Right ventricle myocardium inferior (tissue), 1 donor: ENCODE measurements at places on chromosomes 11 and 22. TPM values are rescaled to one million over a fixed set of nuclear protein-coding genes. Genes with fewer than 3 reads are reported as not detected.

The SYT12 gene
- 0.32 TPM for total RNA-seq

- DNase-seq = no peak
Measured at GRCh38 chr22:44871782-44872181, 119.4 kb downstream of the ARHGAP8 start.

GRCh38 chr11:111319296-111319695 is 20.9 kb downstream of the POU2AF3 start:
- no peak for DNase-seq

DNA sequence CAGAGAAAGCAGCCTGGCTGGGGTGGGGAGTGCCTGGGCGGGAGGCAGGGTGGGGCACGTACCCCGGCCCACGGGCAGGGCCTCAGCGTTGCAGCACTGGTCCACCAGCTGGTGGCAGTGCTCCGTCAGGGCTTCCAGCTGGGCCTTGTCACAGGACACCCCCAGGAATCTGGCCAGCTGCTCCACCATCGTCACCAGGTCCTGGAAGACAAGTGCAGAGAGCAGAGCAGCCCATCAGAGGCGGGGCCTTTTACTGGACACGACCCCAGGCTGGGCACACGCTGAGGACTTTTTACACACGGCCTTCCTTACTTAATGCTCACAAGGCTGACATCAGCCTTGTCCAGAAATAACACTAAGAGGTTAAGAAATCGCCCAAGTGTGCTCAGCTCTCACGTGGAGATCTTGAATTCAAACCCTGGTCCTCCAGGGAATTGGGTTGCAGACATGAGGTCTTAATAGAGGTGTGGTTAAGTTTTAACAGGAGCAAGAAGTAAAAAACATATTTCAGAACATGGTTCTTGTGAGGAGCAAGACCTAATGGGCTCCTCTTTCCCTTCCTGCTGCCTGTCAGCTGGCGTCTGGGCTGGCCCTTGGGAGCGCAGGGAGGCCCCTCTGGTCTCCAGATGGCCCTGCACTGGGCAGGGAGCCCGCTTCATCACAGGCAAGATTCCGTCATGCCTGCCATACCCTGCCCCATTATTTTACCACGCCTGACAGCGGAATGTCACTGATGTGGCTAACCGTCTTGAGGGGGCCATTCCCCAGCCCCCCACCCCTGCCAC is 17.1 kb upstream of the EFCAB6 start:
- DNase-seq = peak; percentile 88

- DNase-seq = no peak
Measured at GRCh38 chr11:120810251-120810650, 213.7 kb upstream of the TBCEL start.

The INSC gene
- total RNA-seq = 0.51 TPM

- no peak for DNase-seq
Measured at GRCh38 chr22:30931541-30932300, 36.9 kb downstream of the MORC2 start.

The RIMBP3B gene
- total RNA-seq = 0.08 TPM

DNA sequence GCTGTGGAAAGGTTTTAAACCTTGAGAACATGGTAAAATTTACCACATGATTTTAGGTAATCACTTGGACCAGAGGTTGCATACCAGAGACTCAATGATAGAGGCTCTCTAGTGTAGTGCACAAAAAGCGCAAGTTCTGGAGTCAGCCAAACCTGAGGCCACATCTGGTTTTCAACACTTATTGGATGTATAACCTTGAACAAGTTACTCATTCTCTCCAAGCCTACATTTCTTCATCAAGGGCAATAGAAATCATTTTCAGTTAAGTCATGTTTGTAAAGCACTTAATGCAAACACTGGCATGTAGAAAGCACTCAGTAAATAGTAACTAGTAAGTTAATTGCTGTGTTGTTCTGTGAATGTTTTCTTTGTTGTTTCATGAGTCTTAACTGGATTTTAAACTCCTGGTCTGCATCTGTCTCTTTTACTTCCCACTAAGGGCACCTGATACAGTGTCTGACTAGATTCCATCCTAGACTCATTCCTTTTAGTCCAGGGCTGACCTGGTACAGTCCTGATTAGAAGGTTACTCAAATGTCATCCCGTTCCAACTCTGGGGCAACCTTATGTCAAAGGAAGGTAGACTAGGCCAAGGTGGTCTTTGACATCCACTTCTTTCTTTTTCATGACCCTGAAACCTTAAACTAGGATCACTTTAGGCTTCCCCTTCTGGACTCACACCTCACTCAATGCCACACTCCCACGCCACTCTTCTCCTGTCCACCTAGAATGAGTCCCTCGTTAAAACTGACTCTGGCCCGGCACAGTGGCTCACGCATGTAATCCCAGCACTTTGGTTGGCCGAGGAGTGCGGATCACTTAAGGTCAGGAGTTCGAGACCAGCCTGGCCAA is 34.5 kb upstream of the EED start:
- no peak for DNase-seq

DNA sequence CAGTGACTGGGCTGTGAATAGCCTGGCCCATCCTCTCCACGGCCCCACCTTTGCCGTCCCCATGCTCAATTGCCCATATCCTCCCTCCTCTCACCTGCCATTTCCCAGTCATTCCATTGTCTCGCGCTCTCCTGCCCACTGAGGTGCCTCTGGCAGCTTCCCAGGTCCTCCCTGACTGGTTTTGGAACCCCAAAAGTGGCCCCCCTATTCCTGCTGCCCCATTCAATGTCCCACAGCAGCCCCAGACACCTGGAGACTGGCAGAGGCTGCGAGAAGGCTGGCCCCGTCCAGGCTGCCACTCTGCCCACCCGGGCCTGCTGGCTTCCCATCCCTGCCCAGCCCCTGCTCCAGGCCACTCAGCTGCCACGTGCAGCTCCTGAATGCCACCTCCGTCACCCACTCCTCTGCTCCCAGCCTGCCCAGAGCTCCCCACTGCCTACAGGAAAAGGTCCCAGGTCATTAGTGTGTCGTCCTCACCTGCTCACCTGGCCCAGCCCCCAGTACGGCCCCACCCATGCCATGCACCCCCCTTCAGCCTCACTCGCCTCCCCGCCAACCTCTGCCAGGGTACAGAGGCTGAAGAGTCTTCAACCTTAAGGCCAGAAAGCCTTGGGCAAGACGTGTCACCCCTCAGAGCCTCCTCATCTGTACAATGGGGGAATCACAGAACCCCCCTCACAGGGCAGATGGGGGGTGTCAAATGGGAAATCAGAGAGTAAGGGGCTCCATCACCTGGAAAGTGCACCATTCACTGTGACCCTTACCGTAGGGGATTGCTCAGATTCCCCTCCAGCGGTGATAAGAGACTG is 37.5 kb downstream of the KCNJ4 start:
- no peak for DNase-seq

- no peak for DNase-seq
Measured at GRCh38 chr11:120500414-120501071, 11.0 kb upstream of the GRIK4 start.

DNA sequence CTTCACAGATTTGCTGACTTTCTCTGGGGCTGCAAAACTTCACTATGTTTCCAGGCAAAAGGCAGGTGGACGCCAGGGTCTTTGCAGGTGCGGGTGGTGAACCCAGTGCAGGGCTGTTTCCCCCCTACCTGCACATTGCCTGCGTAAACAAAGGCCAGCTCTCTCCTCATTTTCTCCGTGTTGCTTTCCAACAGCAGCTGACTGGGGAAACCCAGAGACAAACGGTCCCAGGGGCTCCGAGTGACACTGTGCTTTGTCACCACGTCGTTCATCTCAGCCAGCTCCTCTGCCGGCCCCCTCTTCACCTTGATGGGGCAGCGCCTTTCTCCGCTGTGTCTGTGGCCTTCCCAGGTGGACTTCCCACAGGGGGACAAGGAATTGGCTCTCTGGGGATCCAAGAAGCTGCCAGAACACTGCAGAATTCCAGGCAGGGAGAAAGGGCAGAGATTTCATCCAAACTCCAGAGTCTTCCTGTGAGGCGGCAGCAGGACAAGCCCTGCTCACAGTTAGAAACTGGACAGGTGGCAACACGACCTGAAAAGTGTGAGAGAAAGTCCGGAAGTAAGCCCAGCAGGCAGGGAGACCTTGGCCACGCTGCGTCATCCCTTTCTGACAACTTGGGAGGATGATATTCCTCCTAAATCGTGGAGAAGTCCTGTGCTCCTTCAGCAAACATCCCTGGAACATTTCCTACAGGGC is 1493.7 kb downstream of the TBC1D22A start:
- DNase-seq = peak; percentile 42
